ENCODE measurements at places on chromosomes 2 and 18.

DNA sequence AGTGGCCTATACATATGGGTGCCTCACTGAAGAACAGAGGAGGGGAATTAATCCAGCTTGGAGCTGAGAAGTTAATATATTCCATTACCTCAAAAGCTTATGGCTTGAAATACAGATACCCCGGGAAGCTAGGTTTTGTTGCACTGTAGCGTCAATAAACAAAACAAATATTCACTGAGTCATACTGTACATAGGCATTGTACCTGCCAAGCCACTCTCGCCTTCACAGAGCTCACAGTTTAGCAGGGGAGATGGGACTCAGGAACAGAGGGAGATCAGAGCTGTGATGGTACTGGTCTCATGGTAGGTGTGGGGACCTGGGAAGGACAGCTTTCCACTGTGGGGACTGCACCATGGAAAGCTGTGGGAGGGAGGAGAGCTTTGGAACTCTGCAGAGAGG lies 111.2 kb upstream of the ST6GAL2 start:
- no peak for DNase-seq

- no peak for DNase-seq
Measured at GRCh38 chr2:235897992-235898391, 270.2 kb downstream of the GBX2 start.

GRCh38 chr18:13221869-13222855 lies 3.6 kb downstream of the LDLRAD4 start:
- DNase-seq: no peak

- no peak for DNase-seq
Measured at GRCh38 chr2:46535360-46535759, 56.0 kb downstream of the TMEM247 start.

DNA sequence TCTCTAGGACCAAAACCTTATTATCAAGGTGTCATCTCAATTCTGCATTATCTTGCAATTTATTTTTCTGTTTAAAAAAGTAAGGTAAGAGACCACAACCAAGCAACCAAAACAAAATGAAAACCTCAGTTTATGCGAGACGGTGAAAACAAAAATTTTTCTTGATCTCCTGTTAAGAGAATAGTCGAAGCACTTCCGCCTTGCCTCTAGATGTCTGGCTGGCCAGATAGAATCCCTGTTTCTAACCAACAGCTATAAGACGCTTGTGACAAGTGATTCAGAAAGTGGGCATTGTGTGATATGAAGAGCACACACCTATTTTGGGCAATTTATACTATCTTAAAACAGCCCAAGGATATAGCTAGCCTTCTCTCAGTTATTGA lies 51.2 kb downstream of the MGAT5 start:
- no peak for DNase-seq

DNA sequence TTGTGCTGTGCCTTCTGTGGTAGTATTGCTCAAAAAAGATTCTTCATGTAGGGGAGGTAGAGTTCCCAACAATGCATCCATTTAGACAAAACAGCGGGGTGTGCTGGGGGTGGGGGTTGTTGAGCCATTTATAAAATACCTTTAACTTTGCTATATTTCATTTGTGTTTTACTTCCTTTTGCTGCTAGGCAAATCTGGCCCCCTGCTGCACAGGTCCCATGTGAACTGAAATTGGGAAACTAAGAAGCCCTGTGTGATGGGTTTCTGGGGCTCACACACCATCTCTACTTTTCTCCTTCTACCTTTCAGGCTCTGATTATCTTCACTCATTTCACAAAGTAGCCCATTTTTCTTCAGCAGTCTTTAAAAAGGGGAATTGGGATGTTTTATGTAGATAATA lies 52.7 kb upstream of the ITGA4 start:
- DNase-seq: no peak

- no peak for DNase-seq
Measured at GRCh38 chr2:42826231-42826630, 33.8 kb upstream of the HAAO start.

DNA sequence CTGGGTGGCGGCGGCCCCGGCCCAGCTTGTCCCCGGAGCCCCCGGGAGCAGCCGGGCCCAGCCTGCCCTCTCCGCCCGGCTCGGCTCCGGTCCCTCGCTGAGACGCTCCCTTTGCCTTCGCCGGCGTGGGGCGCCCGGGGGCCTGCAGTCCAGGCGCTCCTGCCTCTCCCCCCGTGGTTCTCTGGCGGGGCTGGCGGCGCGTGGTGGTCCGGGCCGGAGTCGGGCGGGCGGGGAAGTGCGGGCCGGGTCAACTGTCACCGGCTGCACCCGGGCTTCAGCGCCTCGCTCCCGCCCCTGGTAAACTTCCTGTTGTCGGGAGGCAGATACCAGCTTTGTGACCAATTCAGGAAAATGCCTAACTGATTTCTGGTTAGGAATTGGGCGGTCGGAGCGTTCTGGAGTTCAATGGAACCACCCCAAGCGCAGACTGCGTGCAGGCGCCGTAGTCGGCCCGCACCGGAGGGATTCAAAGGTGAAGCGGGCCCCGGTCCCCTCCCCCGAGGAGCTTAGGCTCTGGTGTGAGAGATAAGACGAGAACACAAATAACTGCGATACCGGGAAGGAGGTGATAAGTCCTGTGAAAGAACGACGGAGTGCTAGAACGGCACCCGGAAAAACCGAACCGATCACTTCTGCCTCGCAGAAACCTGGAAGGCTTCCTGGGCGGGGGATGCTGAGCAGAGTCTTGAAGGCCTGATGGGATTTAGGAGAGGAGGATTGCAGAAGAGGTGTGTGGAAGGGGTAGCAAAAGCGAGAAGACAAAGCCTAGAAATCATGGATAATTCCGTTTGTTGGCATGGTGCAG lies 891 bp downstream of the CAB39 start:
- DNase-seq: peak; percentile 23

- DNase-seq: no peak
Measured at GRCh38 chr2:162890690-162891311, 52.2 kb upstream of the KCNH7 start.

DNA sequence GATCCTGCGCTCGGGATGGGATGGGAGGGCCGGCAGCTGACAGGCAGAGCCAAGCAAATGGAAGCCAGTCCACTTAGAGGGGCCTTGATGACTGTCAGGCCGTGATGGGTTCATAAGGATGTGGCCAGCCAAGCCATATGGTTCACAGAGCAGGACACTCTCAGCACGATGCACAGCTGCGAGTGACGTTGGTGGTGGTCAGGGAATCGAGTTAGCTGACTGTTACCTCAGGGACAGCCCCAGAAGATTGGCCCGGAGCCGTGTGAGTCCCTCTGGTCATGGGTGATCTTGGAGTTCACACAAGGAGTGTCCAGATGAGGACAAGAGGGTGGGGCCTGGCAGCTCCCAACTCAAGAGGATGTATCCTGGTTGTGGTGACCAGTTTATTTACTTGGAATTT lies 70.2 kb downstream of the TPGS2 start:
- DNase-seq: no peak

Data from caudate nucleus (tissue), 63 donors.